ENCODE measurements at places on chromosomes 3 and 15.

GRCh38 chr3:190607021-190607420 is 93.1 kb downstream of the IL1RAP start:
- no peak for DNase-seq

DNA sequence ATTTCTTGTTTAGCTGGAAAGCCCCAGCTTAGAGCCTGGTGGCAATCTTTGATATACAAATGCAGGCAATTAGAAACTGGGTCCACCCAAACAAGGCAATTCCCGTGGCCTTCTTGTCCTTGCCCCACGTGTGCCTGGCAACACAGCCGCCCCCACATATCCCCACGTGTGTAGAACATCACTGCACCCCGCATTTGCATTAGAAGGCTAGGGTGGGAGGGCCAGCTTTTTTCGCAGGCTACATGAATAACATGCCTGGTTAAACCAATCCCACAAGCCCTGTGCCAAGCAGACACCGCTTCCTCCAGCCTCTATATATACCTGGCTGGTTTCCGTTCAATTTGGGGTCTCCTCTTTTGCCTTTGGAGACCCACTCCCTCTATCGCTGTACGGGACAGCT is 250.2 kb downstream of the ZNF385D start:
- DNase-seq: no peak

- no peak for DNase-seq
These were observed 3.1 kb downstream of the NMNAT3 start for GRCh38 chr3:139674571-139675260.

DNA sequence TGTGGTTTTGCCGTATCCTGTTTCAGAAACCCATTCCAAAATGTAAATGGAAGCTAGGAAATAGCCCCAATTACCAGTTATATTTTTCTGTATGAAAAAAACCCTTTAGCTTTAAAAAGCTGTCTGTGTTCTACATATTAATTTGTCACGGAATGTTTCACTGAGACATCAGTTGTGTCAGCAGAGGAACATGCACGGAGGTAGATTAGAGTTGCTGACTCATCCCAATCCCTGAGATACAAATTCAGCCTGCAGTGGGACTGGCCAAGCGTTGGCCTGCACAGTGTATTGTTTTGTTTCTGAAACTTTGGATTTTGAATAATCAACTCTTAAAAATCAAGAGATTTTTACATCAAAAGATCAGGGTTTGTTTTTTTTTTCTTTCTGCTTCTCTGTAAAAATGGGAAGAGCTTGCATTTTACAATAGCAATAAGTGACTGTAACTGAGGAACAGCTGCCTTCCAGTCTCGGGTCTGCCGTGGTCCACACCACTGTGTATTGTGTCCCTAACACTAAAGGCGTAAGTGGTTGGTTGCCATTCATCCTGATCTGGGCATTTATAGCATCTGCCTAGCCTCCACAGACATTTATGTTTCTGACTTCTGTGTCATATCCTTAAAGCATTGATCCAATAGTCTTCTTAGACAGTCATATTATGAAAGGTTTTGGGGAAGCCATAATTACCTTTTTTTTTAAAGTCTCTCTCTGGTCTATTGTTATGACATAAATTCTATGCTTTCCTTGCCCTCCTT is 218.1 kb downstream of the ADAMTSL3 start:
- no peak for DNase-seq

DNA sequence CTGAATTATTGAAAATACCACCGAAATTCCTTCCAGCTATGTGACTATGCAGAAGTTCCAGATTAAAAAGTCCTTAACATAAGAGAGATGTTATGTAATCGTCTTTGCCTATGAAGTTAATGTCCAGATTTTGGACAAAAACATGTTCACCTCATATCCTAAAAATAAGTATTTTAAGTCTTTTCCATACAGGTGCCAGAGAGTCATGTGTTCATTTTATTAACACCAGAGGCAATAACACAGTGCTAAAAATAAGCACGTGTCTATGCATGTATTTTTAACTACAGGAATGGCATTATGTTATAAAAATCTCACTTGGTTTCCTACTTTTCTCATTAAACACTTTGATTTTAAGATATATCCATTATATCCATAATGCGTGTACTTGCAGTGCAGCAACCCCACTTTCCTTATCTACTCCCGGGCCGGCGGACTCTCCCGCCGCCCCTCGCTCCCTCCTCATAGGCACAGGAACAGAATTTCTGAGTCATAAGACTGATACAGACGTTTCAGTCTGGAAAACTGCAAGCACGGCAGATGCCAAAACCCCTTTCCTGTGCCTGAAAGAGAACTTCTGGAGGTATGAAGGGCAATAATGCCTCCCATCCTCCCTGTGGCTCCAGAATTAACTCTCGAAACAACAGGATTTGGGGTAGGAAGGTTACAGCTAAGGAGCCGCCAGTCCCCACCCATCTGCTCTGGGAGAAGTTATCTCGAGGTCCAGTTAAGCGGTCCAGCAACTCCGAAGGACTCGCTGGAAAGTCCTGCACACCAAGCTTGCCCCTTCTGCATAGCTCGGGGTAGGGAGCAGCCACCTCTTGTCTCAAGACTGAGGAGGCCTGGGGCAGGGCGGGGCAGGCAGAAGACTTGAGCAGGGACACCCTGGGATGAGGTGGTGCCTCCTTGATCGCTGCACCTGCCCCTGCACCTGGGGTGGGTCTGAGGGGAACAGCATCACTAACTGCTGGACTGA is 22.3 kb upstream of the PSTPIP1 start:
- no peak for DNase-seq
